Kidney glomerular epithelial cell (primary cell): ENCODE measurements at places on chromosomes 1 and 21.

DNA sequence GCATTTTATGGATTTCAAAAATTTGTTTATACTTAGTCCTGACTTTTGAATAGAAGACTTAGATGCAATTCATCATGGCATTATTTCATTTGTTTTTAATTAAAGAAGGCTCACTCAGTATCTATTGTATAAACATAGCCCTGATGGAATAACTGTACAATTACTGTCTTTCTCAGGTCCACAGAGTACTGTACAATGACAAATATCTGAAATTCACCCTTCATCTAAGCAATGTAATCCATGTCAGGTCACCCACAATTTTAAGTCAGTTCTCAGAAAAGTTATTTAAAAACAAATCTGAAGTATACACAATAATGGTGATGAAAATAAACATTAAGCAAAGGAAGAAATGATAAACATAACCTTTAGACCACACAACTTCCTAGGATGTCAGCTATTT, 311.9 kb downstream of the GRIK1 start:
- DNase-seq = no peak

DNA sequence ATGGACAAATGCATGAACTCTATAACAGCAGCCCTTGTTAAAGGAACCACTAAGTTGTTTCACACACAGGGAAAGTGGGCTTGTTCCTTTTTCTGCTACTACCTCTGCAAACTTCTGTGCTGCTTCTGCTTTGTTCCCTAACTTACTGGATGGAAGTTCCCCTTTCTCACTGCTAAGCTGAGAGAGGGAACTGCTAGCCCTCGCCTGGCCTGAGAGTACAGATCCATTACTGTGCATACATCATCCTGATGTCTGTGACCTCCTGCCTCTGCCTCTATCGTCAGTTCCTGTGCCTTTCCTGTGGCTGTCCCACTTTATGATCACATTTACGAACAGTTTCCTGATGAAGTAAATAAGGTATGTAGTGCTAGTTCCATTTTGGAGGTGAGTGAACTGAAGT, 3.5 kb downstream of the GNAT2 start:
- DNase-seq = no peak

GRCh38 chr21:29645666-29646553, 293.9 kb downstream of the GRIK1 start:
- DNase-seq = peak; percentile 92

- DNase-seq = no peak
Measured at GRCh38 chr1:157658571-157658970, 42.0 kb downstream of the FCRL3 start.

- DNase-seq = no peak
Measured at GRCh38 chr1:239368436-239369109, 17.8 kb upstream of the CHRM3 start.

- DNase-seq = no peak
Measured at GRCh38 chr1:19656780-19657466, 7.8 kb upstream of the HTR6 start.

DNA sequence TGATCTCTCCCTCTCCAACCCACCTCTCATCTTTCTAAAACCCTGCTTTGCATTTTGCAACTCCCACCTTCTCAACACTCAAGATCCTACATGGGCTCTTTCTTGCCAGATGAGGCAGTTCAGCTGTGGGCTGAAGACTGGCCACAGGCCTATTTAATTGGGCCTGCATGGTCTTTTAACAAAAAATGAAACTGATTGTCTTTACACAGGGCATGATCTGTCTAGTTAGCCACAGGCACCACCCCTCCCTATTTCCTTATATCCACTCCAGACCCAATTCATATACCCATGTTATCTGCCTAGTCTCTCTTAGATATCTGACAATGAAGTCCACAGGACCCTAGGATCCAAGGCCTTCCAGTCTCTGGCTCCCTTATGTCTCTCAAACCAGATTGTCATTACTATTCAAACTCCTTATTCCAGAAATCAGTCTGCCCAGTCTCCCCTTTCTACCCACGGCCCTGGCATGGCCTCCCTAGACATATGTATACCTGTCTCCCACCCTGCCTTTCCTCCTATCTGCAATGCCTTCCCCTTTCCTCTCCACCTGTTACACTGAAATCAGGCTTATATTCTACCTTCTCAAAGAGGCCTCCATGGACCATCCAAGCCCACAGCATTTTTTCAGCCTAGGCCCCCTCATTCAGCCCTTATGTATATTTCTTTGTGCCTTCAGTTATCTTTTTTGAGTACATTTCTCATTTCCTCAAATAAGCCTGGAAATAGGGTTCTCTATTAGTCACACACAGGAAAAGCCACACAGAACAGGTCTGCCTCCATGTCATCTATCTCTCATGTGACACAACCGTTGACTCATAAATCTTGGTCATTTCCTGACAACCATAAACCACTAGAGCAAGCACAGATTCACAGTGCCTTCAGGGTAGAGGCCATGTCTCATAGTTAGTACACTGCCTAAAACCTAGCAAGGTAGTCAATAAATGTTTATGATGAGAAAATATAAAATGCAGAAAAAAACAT, 39.0 kb downstream of the LPAR3 start:
- peak; percentile 77 for DNase-seq

GRCh38 chr1:2091611-2092604, 41.7 kb downstream of the PRKCZ start:
- no peak for DNase-seq

GRCh38 chr1:107339775-107340174, 198.9 kb downstream of the NTNG1 start:
- no peak for DNase-seq

- DNase-seq = no peak
Measured at GRCh38 chr1:23497777-23498439, 13.9 kb upstream of the ASAP3 start.

GRCh38 chr1:196344453-196344852, 263.8 kb downstream of the KCNT2 start:
- DNase-seq = no peak

DNA sequence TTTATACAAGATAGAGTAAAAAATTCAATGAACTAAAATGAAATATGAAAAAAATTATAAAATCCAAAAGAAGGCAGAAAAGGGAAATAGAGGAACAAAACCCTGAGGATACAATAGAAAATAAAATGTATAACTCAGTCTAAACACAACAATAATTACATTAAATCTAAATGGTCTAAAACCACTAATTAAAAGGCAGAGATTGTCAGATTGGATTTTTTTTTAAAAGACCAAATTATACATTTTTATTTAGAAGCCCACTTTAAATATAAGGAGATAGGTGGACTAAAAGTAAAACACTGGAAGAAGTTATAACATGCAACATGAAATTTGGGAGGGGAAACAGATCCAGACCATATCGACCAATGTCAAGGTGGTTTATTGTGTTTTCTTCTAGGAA, 95.2 kb downstream of the CATSPERE start:
- DNase-seq = no peak

GRCh38 chr1:214187121-214187900, 93.6 kb upstream of the SMYD2 start:
- no peak for DNase-seq

- DNase-seq = peak; percentile 95
Measured at GRCh38 chr1:21939650-21940374, 2.7 kb upstream of the HSPG2 start.

DNA sequence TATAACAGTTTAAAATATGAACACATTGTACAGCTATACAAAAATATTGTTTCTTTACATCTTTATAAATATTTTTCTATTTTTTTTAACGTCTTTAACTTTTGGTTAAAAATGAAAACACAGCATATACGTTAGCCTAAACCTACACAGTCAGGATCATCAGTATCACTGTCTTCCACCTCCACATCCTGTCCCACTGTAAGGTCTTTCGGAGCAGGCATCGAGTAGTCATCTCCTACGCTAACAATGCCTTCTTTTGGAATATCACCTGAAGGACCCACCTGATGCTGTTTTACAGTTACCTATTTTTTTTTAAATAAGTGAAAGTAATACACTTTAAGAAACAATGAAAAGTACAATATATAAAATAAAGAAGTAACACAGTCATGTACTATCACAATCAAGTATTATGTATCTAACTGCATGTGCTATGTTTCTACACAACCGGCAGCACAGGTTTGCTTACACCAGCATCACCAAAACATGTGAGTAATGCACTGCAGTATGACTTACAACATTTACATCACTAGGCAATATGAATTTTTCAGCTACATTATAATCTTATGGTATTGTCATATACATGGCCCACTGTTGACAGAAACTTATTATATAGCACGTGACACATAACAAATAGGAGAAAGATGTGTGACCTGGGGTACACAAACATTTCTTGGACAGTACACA, 254.4 kb downstream of the AKT3 start:
- DNase-seq = no peak

- DNase-seq = no peak
Measured at GRCh38 chr1:243568793-243569192, 281.2 kb downstream of the AKT3 start.

DNA sequence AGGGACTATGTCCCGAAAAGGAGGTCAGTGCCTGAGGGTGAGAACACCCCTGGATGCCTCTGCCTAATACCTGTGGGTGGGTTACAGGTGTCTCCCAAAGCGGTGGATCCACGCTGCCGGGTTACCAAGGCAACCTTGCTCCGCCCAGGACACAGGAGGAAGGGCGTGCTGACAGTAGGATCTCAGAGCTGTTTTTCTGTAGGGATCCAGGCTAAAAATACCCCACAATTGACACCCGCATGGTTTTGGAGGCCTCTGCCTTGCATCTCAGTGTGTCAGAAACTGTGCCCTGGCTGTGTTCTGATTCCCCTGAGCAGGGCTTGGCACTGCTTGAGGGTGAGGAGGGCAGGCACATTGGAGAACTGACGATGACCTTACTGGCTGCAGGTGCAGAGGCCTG, 118.0 kb downstream of the IER5 start:
- no peak for DNase-seq

DNA sequence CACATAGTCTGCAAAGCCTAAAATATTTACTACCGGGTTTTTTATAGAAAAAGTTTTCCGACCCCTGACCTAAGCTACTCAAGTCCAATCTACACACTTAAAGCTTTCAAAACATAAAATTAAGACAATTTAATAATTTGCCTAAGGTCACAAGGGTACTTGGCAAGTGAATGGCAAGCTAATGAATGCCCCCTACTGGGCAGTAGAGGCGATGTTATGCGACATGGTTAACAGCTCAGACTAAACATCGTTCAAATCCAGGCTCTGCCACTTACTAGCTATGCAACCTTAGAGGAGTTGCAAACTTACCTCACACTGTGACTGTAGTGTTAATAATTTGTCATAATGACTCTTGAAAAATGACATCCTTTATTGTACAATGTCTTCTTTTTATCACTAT, 317.2 kb upstream of the NFIA start:
- DNase-seq = peak; percentile 20

DNA sequence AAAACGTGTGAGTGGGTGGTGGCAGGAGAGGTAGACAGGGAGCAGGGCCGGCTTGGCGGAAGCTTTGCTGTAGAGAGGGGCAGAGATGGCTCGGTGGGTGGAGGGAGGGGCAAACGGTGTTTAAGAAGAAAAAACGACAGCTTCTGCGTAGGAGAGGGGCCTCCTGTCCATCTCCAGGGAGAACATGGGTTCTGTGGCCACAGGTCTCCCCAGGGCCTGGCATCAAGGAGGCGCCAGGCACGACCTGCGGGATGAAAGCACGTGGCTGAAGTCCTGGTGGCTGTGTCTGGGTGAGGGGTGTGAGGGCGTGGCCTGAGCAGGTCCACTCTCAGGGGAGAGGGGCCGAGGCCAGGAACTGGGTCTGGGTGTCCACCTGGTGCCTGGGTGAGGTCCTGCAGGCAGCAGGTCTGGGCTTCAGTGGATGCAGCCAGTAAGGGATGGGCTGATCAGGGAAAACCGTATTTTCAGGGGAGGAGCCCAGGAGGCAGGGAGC, 940 bp upstream of the PRKCZ start:
- peak; percentile 32 for DNase-seq

GRCh38 chr1:184088037-184088436, 36.5 kb downstream of the TSEN15 start:
- no peak for DNase-seq

DNA sequence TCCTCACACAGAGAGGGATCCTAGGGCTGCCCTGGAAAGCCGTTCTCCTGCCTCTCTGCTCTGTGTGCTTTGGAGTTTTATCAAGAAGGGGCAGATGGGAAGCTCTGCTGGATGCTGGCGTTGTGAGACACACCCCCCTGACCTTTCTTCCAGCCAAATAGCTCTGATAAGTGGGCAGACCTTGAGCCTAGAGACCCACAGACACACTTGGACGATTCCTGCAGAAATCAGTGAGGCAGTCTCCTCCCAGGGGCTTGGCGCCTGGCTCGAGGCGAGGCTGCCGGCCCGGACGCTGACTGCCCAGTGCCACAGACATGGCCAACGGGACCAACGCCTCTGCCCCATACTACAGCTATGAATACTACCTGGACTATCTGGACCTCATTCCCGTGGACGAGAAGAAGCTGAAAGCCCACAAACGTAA, at the start of gene MRAP:
Gene MRAP (plus strand): TSS at position 198 of the 424 bp plus-strand sequence. CDS start 117 bp downstream, at position 315.
- DNase-seq = no peak

GRCh38 chr1:86860424-86860823, 53.5 kb downstream of the SELENOF start:
- no peak for DNase-seq

- DNase-seq = no peak
Measured at GRCh38 chr1:68820151-68820550, 323.3 kb upstream of the DEPDC1 start.

GRCh38 chr1:84997667-84998600, 1.0 kb upstream of the MCOLN2 start:
- DNase-seq = no peak

DNA sequence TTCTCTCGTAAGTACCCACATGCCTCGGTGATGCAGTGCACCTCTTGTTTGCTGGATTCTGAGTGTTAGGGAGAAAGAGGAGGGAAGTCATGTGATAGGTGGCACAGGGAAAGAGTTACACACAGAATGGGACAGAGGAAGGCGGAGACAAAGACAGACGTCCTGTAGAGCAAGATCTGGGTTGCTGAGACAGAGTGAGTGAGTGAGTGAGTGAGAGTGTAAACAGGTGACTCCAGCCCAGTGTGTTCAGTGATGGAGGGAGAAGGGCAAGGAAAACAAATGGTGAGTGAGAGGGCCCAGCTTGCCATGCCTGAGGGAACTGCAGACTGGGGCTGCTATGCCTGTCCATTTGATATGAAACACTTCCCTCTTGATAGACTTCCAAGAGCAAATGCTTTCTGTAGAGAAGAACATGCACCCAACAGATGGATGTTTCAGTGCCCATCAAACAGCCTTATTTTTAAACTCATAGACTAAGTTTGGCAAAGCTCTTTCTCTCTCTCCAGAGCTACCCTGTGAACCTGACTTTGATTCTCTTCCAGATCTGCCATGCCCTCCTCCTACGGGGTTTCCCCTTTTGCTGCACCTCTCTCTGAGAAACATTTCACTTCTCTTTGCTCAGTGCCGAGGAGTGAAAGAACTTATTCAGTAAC, 209.9 kb upstream of the COA6 start:
- no peak for DNase-seq

- DNase-seq = no peak
Measured at GRCh38 chr1:29498126-29499103, 262.1 kb downstream of the PTPRU start.

- DNase-seq = no peak
Measured at GRCh38 chr21:41068496-41068895, 99.5 kb upstream of the BACE2 start.
